ENCODE measurements at places on chromosomes 5 and 9.

- DNase-seq = no peak
These were observed 145.7 kb downstream of the ZSWIM6 start for GRCh38 chr5:61477788-61478187.

DNA sequence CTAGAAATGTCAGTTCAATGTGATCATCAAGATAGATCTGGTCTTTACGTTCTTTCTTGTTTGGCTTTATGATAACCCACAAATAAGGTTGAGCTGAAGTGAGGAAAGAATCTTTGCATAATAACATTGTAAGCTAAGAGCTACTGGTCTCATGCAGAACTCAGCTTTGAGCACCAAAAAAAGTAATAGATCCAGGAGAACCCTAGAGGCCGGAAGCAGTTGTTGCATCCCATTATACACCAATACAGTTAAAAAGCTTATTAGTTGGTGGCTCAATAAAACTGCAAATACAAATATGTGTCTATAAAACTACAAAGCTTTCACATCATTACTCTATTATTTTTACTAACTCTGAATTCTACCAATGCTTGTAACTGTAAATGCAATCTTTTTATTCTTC lies 85.5 kb upstream of the NUDT12 start:
- no peak for DNase-seq

GRCh38 chr5:78243639-78244038 lies 50.9 kb downstream of the AP3B1 start:
- DNase-seq = no peak

DNA sequence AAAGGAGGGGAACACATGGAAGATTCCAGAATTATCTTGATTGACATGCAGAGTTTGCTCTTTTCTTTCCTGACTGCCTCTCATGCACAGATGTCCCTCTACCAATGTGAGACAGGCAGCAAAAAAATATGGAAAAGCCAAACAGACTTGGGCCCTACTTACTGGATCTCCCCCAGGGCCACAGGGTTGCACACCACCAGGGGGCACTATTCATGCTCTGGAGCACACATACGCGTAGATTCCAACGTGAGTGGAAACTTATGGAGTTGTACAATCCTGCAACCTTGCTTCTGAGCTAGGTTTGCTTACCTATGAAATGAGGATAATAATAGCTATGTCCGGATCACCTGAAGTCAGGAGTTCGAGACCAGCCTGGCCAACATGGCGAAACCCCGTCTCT lies 319.5 kb downstream of the ARHGEF28 start:
- DNase-seq = peak; percentile 8

DNA sequence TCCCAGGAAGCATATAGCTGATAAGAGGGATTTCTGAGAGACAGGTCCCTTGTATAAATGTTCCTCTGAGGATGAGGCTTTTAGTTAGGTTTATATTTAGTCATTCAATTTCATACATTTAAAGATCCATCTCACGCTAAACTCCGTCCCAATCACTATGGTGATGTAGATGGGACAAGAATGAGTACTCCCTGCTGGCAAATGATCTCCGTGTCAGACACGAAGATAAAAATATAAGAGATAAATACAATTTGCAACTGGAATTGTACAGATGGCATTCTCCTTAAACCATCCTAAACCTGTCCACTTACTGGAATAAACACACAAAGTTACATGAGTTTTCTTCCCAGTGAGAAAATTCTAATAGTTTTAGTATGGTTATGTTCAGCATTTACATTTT lies 233.0 kb downstream of the PRR16 start:
- DNase-seq = no peak

All from HuH-7 (cell line).